ENCODE measurements at places on chromosomes 3 and 15. TPM values are rescaled to one million over a fixed set of nuclear protein-coding genes. Genes with fewer than 3 reads are reported as not detected.

Gene SLC25A36
- 24.4 TPM for total RNA-seq

Gene PRR23A
- total RNA-seq = not detected

Gene RBP2
- not detected for total RNA-seq

Gene NMB
- 21.7 TPM for total RNA-seq

Gene GNAT1
- not detected for total RNA-seq

Gene SRGAP3
- total RNA-seq = 0.98 TPM

Gene DUOX1
- not detected for total RNA-seq

Gene CNTN4
- total RNA-seq = not detected

Gene CAMK2N2
- total RNA-seq = 0.75 TPM

Gene KLHDC8B
- 6.3 TPM for total RNA-seq

Gene SERINC4
- total RNA-seq = not detected
